HS-5 (cell line): ENCODE measurements at places on chromosomes 3 and 15.

GRCh38 chr3:179672918-179673317, 20.1 kb downstream of the USP13 start:
- DNase-seq: no peak

- DNase-seq: no peak
These were observed 52.3 kb upstream of the HACD2 start for GRCh38 chr3:123637131-123637530.

- no peak for DNase-seq
These were observed 6.9 kb downstream of the XXYLT1 start for GRCh38 chr3:195263925-195264600.

DNA sequence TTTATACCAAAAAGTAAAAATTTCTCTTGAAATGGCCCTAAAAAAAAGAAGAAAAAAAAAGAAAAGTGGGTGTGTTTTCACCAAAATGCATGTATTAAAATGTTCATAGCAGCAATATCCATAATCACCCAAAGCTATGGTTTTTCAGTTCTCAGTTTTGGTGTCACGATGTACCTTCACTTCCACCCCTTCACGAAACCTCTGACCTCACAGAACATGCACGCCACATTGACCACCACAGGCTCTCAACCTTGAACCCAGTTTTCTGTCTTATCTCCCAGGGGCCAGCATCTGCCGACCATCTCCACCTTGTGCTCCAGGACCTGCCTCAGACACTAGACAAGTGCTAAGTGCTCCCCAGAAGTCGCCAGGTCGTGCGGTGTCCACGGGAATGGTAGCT, 30.4 kb downstream of the COLQ start:
- DNase-seq: no peak

GRCh38 chr3:142850395-142851023, 38.4 kb downstream of the PCOLCE2 start:
- DNase-seq: peak; percentile 86

- no peak for DNase-seq
These were observed 85.8 kb upstream of the RGMA start for GRCh38 chr15:93174836-93175235.

DNA sequence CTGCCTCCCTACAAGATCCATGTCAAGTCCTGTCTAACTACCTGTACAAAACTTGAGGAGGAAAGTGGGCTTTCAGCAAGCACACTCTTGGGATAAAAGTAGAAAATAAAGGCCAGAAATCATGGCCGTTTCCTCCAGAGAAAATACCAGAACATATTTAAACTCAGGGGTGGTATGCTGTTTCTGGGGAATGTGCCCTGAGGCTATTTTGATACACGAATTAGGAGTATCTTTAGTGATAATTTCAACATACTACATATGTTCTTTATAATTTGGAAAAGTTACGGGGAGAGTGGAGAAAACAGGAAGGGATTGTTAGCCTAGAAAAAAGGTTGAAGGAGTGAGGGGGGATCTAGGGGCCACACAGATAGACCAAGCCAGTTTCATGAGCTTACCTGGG, 18.7 kb upstream of the PDCD6IP start:
- no peak for DNase-seq

GRCh38 chr15:80974914-80975313, 14.7 kb downstream of the MESD start:
- DNase-seq: no peak

GRCh38 chr3:34957677-34958076, 681.6 kb upstream of the ARPP21 start:
- peak; percentile 57 for DNase-seq

DNA sequence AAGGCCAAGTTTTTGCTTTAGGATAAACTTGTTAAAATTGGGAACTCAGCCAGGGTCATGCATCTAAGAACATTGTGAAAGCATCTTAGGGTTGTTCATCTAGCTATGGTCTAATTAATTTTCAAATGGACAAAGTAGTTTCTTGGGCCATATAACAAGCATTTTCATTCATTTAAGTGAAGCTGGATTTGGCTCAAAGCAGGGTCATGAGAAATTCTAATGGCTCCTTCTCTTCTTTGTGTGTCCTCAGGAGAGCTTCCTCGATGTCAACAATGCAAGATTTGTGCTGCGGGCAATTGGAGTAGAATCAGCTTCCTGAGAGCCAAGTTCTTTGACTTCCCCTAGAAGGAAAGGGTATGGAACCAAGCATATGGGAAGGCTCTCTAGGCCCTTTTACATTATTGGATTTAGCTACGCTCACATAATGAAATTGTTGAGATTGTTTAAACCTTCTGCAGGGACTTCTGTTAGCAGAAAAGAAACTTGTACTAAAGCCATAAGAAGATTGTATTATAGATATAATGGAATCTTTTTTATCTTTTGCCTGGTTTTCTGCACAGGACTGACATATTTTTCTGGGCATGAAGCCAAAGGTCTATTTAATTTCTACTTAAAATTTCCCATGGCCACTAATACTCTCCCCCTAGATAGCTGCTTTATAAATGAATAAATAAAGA, 1.8 kb upstream of the SAMMSON start:
- DNase-seq: no peak

DNA sequence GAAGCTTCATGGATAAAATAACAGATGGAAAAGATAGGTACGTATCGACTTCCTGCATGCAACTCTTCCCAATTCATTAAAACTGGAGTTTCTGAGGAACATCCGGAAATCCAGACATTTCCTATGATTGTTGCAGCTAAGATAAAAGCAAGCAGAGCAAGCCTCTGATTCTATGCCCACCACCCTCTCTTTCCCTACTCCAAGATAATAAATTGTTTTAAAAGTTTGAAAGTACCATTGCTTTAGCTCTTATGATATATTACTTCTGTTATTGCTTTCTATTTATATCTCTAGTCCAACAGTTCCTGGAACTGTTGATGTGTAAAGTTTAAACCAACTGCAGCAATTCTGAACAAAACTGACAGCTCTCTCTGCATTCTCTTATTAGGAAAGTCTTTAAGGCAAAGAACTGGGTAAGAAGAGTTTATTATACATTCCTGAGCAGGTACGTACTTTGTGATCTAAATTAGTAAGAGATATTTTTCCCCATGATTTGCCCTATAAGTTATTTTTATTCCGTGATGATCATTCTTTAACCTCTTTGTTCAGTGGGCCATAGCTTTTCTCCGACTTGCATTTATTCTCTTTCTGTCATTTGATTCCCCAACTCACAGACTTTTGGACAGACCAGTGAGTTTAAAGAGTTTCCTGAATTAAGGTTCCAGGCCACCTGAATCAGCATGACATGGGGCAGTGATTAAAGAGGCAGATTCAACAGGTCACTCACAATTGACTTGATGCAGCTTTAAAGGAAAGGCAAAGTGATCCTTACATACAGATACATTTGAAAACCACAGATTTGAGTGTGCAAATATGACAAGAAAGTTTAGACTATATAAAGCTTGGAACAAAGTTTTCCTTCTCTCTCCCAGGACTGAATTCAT, 94.2 kb upstream of the THRB start:
- no peak for DNase-seq

DNA sequence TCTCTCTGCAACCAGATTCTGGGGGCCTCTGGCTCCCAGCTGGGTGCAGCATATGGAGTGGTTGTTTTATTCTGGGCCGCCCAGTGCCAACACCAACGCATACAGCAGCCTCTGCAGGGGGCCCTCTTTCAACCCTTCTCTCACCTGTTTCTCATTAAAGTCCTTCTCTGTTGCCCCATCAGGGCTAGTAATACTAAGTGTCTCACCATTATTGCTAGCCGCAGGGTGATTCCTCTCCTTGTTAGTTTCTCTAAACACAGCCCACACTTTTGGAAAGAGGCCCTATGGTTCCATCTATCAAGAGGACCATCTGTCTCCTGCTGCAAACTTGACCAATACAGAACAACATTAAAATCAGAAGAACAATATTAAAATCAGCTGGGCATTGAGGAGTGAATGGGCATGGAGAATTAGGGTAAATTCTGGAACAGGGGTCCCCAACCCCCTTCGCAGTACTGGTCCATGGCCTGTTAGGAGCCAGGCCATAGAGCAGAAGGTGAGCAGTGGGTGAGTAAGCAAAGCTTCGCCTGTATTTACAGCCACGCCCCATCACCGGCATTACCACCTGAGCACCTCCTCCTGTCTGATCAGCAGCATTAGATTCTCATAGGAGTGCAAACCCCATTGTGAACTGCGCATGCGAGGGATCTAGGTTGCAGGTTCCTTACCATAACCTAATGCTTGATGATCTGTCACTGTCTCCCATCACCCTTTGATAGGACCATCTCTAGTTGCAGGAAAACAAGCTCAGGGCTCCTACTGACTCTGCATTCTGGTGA, 36.5 kb downstream of the ALS2CL start:
- DNase-seq: no peak

DNA sequence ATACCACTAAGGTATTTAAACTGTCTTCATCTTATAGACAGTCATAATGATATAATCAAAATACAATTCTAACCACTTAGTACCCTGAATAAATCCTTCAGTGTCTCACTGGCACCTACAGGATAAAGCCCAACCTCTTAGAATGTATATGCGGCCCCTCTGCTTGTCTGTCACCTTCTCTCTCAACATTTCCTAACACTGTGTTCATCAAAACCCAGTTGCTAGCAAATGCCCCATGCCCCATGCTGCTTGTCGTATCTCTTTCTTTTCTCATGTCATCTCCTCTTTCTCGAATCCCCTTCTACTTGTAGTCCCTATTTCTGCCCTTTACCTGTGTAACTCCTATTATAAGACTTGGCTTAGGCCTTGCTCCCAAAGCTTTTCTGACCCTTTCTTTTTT, 24.6 kb upstream of the PLSCR4 start:
- no peak for DNase-seq

DNA sequence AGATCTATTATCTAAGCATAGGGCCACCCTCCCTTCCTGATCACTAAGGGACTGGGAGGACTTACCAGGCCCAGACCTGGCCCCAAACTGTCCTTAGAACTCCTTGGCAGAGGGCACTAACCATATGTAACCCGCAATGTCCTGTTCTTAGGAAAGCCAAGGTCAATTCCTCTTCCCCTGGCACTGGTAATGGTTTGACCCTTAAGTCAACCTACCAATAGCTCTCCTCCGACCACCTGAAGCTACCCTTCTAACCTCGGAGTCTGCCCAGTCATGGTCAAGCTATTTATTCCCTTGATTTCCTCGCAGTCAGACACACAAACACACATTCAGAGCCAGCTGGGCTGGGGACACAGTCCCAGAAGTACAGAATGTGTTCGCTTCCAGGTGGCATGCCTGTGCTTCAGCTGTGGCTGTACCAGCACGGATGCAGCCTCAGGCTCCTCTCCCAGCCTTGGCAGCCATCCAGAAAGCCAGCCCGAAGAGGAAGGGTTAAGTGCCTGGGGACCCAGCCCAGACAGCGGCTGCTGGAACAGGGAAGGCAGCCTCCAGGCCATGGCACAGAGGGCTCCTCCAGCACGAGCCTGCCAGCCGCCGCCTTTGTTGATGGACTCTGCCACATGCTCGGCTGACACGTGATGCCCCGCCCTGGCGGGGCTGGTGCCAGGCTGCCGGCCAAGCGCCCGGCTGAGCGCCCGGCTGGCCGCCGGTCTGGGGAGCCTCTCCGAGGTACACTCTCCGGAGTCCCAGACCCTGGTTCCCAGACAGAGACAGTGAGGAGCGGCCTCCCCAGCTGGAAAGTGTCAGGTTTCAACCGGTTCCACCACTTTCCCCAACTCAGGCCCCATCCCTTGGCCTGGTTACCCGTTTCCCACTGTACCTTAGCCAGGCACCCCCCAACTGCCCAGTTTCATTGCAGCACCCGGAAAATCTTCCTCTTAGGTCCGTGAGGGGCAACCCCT, 5.5 kb downstream of the BMF start:
- DNase-seq: no peak

GRCh38 chr3:52697632-52697965, 8.0 kb downstream of the GLT8D1 start:
- no peak for DNase-seq

DNA sequence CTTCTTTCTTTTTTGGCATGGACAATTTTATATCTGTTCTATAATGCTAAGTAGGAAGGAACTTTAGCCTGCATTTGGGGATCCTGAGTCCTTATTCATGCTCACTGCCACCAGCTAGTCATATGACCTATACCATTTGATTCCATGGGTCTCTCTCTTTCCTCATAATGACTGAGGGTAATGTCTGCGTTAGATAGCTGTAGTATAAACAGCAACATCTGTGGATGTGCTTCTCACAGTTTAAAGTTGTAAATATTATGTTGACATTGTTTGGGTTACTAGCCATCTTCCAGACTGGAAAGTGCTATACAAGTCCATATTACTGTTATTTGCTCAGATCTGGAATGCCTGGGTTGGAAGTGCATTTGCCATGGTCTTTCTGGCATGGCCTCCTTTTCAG, 274.9 kb upstream of the SEMA6D start:
- DNase-seq: no peak

DNA sequence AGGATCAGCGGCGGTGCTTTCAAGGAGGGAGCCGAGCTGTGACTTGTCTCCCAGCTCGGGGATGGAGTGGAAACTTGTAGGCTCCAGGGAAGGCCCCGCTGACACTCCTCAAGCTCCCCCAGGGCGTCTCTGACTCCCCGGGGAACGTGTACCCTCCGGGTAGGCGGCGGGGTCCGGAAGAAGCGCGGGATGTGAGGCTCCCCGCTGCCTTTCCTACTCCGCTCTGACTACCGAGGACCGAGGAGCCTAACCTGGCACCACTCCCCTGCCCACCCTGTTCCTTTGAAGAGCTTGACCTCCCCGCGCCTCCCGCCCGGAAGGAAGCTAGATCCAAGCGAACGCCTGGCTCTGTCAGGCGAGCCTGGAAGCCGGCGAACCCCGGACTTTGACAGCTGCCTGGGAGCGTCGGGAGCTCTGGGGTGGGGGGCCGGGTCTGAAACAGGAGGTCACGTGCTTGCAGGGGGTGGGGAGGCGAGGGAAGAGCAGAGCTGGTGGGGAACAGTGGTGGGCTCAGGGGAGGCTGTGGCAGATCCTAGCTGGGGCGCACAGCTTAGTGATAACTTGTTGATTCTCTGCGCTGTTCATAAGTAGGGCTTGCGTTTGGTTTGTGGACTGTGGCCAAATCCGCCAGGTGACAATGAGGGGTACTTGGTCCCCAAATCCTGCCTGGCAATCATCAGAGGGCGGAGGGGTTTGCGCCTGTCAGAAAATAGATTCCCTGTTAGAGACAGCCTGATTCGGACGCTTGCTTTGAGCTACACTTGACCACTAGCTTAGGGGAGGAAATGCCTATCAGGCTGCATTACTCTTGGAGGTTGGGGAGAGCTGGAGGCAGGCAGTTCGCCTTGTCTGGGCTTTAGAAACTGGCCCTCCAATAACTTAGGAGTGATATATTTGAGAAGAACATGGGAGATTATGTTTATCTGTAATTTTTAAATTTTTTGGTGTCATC, 1.2 kb downstream of the CLSTN2 start:
- DNase-seq: no peak

GRCh38 chr3:195914648-195915473, 6.5 kb upstream of the TNK2 start:
- peak; percentile 99 for DNase-seq

- DNase-seq: no peak
These were observed 84.1 kb downstream of the BOC start for GRCh38 chr3:113295463-113295862.
